ENCODE measurements at places on chromosomes 7 and 10.

DNA sequence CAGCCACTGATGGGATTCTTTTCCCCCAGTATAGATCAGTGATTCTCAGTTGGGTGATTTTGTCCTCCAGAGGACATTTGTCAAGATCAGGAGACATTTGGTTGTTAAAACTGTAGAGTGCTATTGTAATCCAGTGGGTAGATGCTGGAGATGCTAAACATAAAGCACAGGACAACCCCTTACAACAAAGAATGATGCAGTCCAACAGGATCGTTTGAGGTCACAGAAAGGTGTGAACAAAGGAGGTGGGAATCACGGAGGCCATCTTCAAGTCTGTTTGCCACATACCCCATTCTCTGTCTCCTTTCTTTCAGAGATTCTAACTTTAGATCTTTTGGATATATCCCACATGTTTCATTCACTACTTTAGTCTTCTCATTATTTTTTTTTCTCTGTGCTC is 69.0 kb downstream of the HELLS start:
- DNase-seq = no peak

DNA sequence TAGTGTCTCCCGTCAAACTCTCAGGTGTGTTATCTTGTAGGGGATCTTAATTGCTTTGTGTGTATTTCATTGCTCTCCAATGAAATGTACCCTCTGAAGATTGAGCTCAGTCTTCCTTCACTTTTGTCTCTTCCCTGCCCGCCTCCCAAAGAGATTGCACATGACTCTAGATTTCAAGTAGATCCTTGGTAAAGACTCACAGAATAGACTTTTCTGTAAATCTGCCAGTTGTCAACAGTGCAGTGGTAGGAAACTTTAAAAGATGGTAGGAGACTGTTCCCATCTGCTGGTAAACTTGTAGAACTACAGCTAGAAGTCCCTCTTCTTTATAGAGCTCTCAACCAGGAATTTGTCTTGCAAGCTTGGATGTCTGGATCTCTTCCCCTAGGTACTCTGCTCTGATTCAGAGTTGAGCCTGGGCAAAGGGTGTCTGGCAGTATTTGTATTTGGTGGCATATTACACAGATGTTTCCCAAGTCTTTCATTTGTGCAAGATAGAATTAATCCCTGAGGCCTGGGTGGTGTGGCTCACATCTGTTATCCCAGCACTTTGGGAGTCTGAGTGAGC is 9.6 kb downstream of the CCL26 start:
- peak; percentile 72 for DNase-seq

- DNase-seq = no peak
Measured at GRCh38 chr10:98858525-98858924, 377.1 kb downstream of the HPSE2 start.

DNA sequence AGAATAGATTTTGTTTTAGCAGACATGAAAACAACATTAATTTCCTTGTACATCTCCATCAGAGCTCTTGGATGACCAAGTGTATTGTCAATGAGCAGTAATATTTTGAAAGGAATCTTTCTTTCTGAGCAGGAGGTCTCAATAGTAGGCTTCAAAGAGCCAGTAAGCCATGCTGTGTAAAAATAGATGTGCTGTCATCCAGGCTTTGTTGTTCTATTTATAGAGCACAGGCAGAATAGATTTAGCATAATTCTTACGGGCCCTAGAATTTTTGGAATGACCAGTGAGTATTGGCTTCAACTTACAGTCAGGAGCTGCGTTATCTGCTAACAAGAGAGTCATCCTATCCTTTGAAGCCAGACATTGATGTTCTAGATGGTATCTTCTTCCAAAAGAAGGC is 19.0 kb downstream of the MINPP1 start:
- no peak for DNase-seq

- DNase-seq = no peak
Measured at GRCh38 chr10:1173091-1173490, 116.9 kb downstream of the WDR37 start.

DNA sequence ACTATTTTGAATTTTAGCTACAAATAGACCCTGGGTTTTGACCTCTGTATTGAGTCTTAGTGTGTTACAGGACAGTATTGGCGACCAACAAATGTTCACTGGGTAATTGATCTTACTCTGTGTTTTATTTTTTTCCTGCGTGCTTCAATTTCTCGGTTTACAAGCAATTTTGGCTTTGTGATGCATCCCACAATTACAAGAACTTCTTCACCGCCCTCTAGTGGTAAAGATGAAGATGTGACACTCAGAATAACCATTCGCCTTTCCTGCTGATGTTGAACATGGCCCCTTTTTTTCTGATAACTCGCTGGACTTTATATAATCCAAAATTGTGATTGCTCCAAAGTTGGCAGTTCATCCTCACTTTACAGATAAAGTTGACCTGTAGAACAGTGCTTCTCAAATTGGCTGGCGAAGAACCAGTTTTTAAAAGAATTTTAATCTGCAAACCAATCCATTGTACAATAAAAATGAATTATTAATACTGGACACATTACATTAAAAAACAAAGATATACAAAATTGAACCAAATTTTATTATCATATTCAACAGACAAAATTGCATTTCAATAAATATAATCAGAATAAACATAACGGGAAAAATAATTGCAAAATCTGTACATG is 20.2 kb upstream of the SMC3 start:
- DNase-seq = peak; percentile 67

DNA sequence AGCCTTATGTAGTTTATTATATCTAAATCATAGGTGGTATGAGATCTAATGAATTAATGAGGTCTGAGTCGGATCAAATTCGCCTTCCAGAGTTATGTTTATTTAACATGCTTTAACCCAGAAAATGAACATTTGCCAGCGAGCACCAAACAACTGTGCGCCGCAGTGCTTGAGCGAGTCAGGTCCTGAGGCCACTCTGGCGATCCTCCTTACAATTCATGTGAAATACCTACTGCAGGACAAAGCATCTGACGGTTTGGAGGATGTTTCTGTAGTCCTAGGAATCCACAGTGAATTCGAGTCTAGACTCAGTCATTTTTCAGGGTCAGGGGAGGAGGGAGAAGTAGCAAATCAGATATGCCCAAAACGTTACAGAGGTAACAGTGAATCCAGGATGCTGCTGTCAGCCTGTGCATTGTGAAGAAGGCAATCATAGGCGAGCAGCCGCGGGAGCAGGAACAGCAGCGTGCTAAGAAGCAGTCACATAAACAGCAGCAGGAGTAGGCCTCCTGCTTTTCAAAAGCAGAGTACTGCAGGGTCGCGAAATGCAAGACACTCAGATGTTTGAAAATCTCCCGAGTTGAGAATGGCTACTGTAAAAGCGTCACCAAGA is 120.2 kb downstream of the CACNB2 start:
- no peak for DNase-seq

DNA sequence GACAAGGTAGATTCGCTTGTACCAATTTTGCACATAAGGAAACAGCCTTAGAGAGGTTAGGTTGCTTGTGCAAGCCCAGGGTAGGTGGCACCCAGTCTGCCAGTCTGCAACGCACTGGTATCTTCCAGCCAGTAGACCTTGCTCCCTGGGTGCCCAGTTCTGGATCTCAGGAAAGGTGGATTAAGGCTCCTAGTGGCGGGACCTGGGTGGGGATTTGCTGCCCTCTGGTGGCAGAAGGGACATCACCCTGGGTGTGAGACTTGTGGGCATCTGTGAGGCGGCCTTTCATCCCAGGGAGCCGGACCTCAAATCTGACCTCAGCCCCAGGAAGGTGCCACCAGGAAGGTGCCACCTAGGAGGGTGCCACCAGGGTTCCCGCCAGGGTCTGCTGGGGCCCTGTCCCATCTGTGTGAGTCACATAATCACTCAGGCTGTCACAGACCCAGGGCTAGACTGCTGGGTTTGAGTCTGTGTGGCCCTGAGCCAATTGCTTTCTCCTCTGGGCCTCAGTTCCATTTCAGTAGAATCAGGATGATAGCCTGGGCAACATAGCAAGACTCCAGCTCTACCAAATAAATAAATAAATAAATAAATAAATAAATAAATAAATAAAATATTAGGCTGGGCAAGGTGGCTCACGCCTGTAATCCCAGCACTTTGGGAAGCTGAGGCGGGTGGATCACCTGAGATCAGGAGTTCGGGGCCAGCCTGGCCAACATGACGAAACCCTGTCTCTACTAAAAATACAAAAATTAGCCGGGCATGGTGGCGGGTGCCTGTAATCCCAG is 5.3 kb upstream of the PRKRIP1 start:
- DNase-seq = peak; percentile 63

DNA sequence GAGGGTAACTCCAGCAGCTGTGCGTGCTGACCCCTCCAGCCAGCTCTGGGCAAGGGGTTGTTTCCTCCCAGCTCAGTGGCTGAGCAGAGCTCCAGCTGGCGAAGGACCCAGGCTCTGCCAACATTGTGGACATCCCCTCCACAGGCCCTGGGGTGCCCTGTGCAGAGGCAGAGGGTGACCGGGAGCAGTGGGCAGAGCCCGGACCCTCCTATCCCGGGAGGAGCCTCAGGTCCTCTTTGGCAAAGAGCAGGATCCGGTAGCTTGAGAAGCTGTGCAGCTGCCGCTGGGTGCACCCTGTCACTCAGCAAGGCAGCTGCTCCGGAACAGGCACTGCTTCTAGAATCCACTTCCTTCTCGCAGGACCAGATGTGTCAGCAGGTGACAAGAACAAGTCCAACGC is 175.9 kb downstream of the EBF3 start:
- no peak for DNase-seq

GRCh38 chr7:143221286-143221685 is 551 bp upstream of the TAS2R40 start:
- DNase-seq = no peak

GRCh38 chr7:4144172-4144701 is 537.9 kb upstream of the FOXK1 start:
- DNase-seq = no peak

DNA sequence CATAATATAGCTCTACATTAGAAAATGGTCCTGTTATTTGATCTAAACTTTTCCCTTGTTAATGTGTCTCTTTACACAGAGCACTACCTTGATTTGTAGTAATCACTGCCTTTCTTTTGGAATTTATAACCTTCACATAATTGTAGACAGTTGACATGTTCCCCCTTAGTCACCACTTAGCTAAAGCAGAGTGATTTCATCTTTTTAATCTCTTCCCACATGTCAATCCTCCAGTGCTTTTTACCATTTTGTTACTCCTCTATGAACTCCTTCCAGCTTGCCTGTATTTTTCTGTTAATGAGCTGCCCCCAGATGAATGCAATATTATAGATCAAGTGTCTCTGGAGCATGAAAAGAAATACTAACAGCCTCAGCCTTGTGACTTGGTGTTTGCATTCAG is 2.6 kb upstream of the PPP1R3A start:
- DNase-seq = no peak
